Posterior cingulate gyrus (tissue), 11 donors: ENCODE measurements at places on chromosomes 16 and 17.

DNA sequence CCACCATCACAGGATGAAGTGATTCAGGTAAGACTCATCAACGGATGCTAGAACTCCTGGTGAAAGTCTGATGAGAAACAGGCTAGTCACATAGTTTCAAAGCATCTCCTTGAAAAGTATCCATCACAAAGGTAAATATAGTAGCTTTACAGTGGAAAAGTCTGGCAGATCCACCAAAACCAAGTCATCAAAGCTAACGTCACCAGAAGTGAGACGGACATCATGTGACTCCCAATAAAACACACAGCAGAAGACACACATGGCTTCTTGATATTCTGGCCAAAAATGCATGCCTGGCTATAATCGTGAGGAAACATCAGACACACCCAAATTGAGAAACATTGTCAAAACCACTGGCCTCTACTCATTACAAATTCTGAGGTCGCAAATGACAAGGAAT, 17.9 kb upstream of the TRPV3 start:
- no peak for DNase-seq

DNA sequence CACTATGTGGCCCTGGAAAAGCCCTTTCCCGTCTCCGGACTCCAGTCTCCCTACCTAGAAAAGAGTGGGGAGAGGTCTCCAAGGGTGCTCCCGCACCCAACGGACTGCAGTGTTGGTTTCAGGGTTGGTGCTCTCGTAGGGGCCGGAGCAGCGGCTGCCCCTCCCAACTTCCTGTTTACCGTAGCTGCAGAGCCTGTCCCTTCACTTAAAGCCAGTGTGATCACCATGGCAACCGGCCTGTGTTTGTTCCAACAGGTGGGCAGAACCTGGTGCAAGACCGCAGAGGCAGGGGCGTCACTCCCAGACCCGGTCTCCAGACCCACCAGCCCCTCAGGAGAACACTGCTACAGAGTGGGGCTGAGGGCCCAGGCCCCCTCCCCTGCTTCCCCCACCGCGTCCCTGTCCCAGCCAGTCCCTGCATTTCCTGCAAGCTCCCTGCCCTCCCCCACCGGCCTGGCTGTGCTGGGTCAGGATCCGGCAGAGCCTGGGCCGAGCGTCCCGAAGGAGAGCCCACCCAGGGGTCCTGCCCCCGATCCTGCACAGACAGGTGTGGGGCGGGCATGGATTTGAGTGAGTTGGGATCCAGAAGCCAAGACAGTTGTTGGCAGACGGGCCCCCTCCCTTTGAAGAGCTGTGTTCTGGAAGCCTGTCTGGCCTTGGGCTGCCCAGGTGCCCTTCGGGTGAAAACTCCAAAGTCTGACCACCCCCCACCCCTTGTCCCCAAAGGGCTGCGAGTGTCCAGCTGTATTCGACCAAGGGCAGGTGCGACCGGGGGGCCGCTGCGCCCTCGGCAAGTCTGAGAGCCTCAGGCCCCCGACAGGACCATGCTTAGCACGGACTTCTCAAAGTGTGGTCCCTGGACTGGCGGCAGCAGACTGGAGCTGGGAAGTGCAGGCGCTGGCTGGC, 1.5 kb upstream of the BAIAP3 start:
- DNase-seq = peak; percentile 93

DNA sequence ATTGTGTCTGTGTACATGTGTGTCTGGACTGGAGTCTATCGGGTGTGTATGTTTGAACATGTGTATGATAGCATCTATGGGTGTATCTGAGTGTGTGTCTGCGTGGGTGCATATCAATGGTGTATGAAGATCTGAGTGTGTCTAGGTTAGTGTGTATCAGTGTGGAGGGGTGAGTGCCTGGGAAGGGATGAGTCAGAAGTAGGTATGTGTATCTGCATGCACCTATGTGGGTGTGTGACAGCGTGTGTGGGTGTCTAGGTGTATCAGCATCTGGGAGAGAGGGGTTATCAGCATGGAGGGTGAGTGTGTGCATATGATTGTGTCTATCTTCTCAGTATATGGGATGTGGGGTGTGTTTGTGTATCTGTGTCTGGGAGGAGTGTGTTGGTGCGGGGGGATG, 58.2 kb upstream of the LHX1 start:
- no peak for DNase-seq

DNA sequence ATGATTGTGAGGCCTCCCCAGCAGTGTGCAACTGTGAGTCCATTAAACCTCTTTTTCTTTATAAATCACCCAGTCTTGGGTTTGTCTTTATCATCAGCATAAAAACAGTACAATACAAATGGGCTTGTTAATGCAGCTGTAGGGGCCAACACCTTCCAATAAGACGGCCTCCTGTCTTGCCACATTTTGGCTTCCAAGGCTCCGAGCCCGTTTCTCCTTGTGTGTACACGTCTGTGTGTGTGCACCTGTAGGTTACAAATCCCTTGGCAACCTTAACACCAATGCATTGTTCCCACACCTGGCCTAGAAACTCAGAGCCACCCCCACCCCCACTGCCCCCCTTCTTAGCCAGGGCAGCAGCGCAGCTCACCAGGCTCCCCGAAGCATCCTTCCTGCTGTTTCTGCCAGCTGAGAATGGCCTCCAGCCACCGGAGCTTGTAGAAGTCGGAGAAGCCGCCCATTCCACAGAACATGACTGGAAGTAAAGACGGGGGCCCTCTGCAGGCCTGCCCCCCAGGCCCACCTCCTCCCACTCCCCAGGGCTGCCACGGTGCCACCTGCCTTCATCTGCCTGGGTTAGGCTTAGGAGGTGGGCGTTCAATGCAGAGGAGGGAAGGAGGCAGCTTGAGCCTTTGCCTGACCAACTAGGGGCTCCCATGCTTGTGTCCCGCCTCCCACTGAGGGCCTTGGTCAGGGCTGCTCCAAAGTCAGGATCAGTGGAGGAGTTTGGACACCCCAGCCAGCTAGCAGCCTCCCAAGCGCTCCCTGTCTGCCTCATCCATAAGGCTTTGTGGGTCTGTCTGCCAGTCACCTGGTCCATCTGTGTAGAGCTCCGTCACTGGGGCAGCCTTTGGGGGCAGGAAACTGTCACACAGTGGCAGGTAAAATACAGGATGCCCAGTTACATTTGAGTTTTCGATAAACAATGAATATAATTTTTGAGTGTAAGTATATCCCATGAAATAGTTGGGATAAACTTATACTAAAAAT, 10.6 kb downstream of the C16orf89 start:
- DNase-seq = peak; percentile 55

DNA sequence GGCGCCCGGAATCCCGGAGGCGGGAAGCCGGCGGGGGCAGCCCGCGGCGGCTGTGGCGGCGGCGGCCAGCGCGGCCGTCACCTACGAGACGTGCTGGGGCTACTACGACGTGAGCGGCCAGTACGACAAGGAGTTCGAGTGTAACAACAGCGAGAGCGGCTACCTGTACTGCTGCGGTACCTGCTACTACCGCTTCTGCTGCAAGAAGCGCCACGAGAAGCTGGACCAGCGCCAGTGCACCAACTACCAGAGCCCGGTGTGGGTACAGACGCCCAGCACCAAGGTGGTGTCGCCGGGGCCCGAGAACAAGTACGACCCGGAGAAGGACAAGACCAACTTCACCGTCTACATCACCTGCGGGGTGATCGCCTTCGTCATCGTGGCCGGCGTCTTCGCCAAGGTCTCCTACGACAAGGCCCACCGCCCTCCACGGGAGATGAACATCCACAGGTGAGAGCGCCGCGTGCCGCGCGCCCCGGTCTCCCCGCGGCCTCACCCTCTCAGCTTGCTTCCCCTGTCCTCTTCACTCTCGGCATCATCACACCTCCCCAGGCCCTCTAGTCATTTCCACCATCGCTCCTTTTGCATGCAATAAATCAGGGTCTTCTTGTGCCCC, 706 bp downstream of the SHISA6 start:
- DNase-seq = no peak

DNA sequence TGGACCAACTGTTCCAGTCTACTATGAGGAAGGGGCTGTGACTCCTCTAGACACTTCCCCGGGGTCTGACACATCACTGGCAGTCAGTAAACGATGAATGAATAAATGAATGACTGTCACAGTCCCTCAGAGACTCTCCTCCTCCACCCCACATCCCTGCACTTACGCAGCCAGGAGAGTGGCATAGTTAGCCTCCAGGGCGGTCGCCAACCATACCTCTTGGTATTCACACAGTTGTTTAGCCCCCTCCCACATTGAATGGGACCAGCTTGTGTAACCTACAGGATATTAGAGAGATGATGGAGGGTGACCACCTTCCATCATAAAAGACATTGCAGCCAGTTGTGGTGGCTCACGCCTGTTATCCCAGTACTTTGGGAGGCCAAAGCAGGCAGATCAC, 25.7 kb downstream of the UBALD1 start:
- no peak for DNase-seq

DNA sequence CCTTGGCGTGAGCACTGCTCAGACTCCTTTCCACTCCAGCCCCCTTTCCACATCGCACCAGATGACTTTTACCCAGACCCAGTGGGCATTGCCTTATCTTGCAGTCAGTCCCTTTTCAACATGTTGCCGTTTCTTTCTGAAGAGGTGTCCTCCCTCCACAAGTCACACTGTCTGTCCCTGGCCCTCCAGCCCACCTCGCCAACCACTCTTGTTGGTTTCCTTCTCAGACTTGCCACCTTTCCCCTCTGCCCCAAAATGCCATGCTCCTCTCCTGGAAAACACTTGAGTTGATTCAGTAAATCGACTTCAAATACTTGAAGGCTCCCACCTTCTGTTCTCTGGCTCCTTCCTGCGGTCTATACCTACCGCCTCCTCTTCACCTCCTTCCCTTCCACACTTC, 7.5 kb upstream of the ADAM11 start:
- DNase-seq = no peak

DNA sequence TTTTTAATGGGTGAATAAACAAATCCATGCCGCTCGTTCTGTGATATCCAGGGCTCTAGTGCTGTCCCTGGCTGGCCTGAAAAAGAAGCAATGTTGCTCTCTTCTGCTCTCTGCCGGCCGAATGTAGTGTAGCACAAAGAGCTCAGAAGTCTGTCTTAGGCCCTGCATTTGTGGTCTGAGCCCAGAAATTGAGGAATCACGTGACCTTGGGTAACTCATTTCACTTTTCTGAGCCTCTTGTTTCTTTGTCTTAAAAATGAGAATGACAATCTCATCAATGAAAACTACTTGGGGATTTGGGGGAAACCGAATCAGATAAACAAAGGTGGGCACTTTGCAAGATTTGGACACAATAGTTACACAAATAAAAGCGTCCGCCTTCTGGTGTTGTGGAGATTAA, 381.6 kb upstream of the ASIC2 start:
- peak; percentile 70 for DNase-seq

- peak; percentile 52 for DNase-seq
These were observed 62.0 kb downstream of the RPH3AL start for GRCh38 chr17:290626-291025.

- no peak for DNase-seq
These were observed 29.0 kb downstream of the PGS1 start for GRCh38 chr17:78407387-78408000.

DNA sequence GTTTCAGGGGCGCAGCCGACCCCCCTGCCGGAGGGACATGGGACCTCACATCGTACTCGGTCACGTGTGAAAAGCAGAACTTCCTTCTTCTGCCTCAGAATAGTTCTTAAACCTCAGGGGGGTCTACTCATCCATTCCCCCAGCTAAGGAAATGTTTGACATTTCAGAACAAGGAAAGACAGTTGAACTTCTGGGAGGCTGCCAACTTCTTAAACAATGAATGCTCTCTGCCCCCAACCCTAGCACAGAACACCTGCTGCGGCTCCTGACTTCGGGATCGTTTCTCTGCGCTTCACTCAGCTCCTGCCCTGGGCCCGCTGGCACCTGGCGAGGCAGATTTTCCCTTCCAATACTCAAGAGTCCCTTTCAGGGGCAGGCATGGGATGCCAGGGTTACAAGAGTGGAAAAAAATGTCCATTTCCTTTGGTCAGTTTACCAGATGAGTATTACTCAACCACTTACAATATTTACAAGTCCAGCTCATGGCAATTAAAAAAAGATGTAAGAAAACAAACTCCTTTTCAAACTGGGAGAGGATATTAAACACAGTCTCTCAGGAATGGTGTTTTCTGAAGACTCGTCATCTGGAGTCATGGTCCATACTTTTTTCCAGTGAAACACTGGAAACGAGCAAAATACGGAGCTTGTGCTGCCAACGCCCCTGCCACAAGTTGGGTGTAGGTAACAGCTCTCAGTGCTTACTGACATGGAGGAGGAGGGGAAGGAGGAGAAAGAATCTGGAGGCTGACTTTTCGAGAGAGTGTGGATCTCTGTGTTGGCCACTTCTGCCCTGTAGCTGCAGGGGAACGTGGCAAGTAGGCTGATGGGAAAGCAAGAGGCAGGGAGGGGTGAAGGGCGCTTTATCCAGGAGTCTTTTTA, 235.7 kb downstream of the NTN1 start:
- no peak for DNase-seq

DNA sequence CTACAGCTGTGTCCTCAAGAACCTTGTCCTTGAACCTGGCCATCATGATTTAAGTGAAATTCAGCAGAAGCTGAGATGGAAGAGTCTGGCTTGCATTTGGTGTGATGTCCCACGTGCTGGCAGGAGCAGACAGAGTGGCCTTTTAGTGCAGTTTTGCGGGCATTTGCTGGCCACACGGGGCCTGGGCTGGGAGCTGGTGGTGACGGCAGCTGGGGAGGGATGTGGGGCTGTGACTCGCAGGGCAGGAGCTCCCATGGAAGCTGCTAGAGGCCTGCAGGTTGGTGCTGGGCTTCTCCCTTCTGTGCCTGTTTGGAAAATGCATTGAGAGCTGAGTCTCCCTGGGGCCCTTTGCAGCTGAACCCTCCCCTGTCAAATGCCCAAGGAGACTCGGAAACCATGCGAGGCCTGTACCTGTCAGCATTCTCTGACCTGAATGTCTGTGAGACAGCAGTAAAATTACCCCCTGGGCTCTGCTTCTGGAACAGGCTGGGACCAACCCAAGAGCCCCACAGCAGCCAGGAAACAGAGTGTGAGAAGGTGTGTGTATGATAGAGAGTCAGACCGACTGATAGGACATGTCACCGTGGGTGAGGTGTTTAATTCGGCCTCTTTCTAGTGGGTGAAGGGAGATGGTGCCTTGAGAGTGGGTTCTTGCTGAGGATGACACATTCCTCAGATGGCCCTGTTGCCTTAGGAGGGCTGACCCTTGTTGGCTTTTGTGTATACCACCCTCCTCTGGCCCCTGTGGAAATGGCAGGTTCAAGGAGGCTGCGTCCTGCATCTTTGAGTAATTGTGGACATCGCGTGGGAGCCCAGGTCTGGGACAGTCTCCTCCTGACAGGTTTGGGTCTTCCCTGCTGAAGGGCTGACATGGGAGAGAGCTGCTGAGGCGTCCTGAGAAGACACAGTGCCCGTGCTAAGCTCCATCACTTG, 145.5 kb downstream of the MSI2 start:
- DNase-seq = no peak

- no peak for DNase-seq
These were observed 2.7 kb downstream of the MSL1 start for GRCh38 chr17:40124279-40125141.

DNA sequence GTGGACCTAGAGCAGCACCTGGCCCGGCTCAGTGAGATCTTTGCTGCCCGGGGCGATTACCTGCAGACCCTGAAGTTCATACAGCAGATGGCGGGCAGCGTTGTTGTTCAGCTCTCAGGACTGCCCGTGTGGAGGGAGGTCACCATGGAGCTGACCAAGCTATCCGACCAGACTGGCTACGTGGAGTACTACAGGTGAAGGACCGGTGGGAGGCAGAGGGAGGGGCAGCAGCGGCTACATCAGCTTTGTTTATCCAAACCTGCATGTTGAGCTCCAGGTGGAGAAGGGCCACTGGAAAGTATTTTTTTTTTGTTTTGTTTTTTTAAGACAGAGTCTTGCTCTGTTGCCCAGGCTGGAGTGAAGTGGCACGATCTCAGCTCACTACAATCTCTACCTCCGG, 23.9 kb downstream of the TTYH2 start:
- DNase-seq = no peak
